Thymus (tissue), 14 donors: ENCODE measurements at places on chromosomes 13 and 19.

- DNase-seq: no peak
These were observed 12.1 kb downstream of the CCDC70 start for GRCh38 chr13:51873837-51874236.

GRCh38 chr13:112803422-112803821 lies 113.6 kb downstream of the ATP11A start:
- no peak for DNase-seq

GRCh38 chr13:30685320-30685859 lies 50.0 kb upstream of the ALOX5AP start:
- DNase-seq: no peak

DNA sequence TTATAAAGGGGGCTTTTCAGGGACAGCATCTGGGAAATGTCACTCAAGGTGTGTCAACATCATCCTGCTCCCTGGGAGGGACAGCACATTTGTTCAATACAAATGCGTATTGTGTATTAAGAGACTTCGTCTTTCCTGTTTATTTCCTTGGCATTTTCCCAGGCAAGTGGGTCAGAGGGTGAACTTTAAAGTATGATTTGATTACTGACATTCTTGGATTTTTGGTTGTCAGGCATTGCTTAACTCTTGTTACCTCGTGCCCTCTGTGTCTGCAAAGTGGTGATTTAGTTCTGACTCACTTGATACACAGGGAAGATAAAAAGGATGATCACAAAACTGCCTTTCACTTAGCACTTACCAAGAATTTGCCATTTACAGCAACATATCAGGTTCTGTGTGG lies 292.7 kb downstream of the SUCLA2 start:
- DNase-seq: no peak

DNA sequence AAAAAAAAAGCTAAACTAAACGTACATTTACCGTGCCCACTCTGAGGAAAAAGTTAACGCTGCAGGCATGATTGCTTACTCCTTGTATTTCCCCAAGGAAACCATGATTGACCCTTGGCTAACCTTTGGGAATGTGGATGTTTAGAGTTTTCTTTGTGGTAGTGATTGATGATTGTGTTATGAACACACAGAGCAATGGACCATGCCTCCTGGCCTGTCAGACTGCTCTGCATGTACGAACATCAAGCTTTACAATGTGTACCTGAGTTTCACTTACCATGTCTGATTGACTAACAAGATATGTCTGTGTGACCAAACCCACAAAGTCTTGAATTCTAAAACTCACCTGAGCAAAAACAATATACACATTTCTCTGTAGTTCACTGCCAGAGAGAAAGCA lies 35.1 kb downstream of the MYCBP2 start:
- no peak for DNase-seq

- no peak for DNase-seq
These were observed 36.6 kb upstream of the OXGR1 start for GRCh38 chr13:97030705-97031452.

DNA sequence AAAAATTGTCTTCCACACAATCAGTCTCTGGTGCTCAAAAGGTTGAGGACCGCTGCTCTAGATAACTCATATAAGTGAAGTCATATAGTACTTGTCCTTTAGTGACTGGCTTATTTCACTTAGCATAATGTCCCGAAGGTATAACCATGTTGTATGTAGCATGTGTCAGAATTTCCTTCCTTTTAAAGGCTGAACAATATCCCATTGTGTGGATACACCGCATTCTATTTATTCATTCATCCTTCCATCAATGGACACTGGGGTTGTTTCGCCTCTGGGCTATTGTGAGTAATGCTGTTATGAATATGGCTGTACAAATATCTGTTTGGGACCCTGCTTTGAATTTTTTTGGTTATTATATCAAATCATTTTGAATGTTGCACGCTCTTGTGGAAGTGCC lies 4.6 kb upstream of the LYPD5 start:
- DNase-seq: no peak

DNA sequence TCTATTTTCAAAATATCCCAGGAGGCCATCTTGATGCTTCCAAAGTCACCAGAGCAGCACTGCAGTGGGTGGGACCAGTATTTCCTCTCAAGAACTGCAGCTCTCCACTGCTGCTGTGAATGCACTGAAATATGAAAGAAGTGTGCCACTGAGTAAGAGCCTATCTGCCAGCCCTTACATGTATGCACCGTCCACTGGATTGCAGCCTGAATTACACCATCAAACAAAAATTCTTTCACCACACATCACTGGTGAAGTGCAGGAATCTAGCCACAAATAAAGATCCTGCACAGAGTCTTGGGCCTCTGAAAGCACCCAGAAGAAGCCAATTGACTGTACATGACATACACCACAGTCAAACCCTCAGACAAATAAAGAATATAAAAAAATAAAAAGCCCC lies 249.0 kb downstream of the LHFPL6 start:
- no peak for DNase-seq

- DNase-seq: no peak
These were observed 987.0 kb downstream of the DIAPH3 start for GRCh38 chr13:59176775-59177174.

DNA sequence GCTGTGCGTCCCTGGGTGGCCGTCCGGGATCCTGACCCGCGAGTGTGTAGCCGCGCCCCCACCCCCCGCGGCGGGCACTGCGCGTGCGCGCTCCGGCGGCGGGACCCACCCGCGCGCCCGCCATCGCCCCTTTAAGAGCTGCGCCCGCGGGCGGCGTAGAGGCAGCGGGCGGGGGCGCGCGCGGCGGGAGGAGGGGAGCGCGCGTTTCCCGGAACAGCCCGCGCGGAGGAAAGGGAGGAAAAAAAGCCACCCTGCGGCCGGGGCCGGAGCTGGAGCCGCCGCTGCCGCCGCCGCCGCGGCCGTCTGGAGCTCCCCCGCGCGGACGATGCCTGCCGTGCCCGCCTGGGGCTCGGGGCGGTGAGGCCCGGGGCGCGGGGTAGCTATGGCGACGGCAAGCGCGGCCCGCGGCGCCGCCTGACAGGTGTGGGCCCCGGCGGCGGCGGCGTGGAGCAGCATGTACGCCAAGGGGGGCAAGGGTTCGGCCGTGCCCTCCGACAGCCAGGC lies at the start of gene SSBP4:
Gene SSBP4 (plus strand): TSS at position 204 of the 504 bp plus-strand sequence. CDS start 251 bp downstream, at position 455.
- DNase-seq: no peak

DNA sequence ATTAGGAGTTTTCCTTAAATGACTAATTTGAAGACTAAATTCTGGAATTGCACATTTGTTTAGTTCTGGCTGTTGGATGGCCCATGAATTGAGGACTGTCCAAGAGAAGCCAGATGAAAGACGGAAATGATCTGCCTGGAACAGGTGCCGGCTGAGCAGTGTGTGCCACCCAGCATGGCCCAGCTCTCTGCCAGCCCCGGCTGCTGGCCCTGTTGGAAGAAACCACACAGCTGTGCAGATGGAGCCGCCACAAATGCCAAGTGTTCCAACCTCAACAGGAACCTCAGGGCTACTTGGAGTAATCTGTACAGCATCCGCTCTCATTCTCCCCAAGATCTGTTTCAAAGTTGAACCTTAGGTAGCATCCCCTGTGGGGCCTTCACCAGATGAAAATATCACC lies 67.0 kb upstream of the STARD13 start:
- DNase-seq: no peak

- no peak for DNase-seq
These were observed 116.9 kb downstream of the SIPA1L3 start for GRCh38 chr19:38023671-38024541.

DNA sequence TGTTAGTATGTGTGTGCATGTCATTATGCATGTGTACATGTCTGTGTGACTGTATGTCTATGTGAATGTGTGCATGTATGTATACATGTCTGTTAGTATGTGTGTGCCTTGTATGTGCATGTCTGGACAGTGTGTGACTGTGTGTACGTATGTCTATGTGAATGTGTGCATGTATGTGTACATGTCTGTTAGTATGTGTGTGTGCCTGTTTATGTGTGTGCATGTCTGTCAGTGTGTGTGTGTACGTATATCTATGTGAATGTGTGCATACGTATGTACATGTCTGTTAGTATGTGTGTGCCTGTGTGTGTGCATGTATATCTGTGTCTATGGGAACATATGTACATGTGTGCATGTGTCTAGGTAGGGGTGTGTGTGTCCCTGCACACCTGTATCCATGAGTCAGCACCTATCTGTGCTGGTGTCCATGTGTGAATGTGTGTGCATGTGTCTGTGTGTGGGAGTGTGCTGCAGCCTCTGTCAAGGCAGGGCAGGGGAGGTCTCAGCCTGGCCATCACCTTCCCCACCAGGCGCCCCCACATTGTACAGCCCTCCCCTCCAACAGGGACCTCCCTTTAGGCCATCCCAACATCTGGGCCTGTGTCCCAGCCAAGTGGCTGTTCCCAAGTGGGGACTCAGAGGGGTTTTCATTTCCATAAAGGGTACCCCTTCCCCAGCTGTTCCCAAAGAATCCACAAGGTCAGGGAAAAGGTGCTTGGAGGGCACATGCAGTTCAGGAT lies 4.4 kb downstream of the GAS6 start:
- DNase-seq: no peak

- DNase-seq: no peak
These were observed 9.5 kb downstream of the NFILZ start for GRCh38 chr19:8639821-8640401.

DNA sequence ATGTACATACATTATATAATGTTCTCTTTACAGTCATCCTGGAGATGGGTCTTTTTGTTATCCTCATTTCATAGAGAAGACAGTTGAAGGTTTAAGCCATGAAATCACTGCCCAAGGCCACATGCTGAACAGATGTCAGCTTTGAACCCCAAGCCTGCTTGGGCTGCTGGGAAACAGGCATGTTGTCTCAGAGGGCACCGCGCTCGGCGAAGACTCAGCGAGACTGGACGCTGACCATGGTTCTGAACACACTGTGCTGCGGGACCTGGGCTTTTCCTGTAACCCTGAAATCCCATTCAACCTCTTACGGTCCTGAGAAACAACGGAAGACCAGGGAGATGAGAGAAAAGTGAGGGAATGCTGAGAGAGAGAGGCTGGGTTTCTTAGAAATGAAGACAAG lies 27.3 kb downstream of the LRFN3 start:
- no peak for DNase-seq

DNA sequence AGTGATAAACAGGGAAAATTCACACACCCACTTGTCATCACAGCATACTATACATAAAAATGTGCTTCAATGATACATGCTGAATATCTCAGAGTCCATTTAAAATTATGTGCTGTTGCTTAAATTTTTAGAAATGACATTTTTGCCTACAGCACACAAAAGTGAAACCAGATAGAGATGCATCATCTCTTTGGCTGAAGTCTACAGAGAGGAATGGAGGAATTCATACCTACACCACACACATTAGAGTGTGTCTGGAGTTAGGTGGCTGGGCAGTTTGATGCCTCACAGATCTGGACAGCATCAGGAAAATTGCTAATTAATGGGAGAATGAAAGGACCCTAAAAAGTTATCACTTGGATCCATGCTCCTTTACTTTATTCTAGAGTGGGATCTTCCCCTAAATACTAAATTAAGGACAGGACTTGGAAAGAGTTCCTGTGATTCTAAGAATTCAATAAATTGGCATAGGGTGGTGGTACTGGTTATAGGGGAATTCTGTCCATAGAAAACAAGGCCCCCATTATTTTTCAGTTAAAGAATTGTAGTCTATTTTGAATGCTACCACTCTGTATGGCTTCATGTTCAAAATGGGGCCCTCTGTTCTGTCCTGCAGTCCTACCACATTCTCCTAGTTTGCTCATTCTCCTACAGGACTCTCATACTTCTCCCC lies 41.3 kb downstream of the RCBTB2 start:
- DNase-seq: no peak

DNA sequence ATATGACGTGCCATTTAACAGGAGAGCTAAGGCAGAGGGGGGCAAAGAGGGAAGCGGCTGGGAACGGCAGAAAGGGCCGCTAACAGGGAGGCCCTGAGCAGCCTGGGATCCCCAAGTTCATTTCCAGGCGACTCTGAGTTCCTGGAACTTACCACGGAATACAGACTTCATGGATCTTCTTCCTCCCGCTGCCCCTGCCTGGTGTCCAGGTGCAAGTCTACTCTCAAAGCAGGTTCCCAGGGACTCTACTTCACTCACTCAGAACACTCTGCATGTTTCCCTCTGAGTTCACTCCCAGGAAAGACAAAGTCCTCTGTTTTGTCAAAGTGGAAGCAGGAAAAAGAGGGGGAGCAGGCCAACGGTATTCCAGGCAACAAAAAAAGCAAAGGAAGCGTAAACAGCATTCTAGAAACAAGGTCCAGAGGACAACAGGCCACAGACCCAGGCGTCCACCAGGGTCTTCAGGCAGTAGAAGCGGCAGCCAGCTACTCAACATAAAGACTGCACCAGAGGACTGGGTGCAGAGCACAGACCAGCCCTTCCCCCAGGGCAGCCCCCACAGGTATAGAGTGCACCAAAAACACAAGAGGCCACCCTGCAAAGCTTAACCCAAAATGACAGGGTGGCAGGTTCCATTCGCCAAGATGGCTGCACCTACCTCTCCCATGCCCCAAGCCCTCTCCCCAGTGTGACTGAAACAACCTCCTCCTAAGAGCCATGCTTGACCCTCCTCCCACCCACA lies 3.0 kb downstream of the MIER2 start:
- no peak for DNase-seq

- no peak for DNase-seq
These were observed 595 bp upstream of the RAB20 start for GRCh38 chr13:110562036-110562597.

DNA sequence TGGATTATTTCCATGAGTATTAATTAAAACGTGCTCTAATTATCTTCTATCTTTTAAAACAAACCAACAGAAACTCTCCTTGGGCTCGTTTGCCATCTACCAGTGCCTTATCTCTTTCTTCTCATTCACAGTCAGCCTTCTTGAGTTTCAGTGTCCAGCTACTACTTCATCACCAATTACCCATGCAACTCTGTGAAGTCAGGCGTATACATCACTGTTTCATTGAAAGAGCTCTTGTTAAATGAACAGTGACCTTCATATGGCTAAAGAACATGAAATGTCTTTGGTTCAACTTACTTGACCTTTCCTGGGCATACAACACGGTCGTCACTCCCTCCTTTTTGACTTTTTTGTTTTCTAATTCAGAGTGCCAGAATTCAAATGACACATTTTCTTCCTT lies 5.2 kb upstream of the IFT88 start:
- DNase-seq: no peak

GRCh38 chr13:63625869-63626268 lies 2210.2 kb upstream of the PCDH20 start:
- DNase-seq: no peak

DNA sequence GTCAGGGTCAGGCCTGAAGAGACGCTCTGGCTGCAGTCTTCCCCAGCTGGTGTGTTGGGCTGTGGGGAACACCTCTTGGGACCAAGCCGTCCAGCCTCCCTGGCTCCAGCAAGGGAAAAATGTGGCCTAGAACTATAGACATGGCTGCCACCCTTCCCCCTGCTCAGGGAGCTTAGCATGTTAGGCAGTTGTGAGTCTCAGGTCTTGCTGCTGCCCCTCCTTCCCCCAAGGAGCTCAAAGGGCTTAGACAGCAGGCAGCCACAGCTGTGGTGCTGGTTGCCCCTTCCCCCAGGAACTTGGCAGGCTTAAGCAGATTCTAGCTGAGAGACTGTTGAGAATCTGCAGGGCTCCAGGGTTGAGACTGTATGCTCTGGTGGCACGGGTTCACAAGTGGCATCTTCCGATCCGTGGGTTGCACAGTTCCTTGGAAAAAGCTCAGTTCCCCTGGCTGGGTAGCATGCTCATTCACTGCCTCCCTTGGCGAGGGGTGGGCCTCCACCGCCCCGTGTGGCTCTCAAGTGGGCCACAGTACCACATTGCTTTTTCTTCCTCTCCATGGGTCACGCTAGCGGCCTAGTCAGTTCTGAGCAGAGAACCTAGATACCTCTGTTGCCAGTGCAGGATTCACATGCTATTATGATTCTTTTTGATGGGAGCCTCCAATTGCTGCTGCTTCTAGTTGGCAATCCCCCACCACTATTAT lies 1258.6 kb downstream of the OLFM4 start:
- no peak for DNase-seq

- DNase-seq: no peak
These were observed 118.3 kb upstream of the RNF113B start for GRCh38 chr13:98295371-98295770.
